ENCODE measurements at places on chromosomes 12 and 14.

DNA sequence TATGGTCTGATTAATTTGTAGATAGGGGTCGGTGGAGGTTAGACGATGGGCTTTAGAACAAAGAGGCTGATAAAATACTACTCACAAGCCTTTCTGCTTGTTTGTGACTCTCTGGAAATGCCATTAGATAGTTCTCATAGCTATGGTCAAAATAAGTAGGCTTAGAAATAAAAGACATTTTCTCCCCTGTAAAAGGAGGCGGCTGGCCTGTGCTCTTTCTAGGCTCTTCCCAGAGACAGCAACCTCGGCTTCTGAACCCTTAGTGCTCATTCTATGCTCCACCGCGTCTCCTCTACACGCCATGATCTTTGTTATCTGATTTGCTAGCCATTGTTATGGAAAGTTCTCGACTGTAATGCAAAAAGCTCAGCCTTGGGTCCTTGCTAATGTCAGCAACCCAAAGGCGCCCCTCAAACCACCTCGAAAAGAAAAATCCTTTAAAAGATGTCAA lies 64.5 kb downstream of the CRADD start:
- no peak for DNase-seq

DNA sequence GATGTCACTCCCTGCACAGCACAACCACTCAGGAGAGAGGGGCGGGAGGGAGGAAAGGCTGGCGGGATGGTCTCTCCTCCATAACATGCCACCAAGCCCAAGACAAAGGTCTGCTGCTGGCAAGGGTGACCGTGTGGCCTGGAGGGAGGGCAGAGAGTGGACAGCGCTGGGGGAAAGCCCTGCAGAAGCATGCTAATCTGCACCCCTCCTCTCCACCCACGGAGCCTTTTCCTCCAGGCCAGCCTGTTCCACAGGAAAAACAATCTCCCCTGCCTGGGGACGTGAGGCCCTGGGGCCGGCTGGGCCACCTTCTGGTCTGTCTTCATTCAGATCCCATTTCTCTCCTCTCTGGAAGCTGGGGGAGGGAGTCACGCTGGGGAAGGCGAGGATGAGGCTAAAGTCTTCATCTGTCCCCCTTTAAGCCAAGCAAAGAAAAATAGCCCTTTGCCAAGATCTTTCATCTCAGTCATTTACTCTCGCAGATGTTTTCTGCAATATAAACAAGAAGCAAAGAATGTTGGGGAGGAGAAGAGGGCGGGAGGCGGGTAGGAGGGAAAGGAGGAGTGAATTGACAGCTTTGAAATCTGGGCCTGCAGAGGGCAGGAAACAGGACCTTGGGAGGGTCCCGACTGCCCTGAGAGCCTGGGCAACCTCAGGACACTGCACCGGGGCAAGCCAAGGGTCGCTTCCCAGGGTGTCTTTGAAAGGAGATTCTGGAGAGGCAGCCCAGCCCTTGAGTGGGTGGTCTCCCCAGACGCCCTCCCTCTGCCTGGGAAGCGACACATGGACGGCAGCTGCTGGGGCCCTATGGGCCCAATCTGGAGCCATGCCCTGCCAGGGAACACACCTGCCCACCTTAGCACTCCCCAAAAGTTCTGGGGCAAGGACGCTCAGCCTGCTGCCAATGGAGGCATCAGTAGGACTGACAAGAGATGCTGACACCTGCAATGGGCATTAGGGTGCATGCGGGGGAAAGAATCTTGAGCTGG lies 133.6 kb downstream of the ZFP36L1 start:
- no peak for DNase-seq

DNA sequence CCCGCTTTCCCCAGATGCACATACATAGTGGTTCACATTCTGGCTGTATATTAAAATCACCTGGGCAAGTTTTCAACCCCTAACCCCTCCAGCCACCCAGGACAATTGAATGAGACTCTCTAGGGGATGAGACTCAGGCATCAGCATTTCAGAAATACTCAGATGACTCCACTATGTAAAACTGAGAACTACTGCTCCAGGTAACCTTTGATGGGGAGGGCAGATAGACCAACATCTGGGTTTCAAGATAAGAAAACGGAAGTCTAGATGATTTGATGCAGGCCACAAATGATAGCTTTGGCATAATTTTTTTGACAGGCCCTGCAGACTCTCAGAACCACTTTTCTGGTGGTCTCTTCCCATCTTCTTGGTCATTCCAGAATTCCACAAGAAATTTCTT lies 341.1 kb downstream of the EMP1 start:
- peak; percentile 38 for DNase-seq

GRCh38 chr12:114850661-114851275 lies 166.8 kb upstream of the TBX3 start:
- no peak for DNase-seq

DNA sequence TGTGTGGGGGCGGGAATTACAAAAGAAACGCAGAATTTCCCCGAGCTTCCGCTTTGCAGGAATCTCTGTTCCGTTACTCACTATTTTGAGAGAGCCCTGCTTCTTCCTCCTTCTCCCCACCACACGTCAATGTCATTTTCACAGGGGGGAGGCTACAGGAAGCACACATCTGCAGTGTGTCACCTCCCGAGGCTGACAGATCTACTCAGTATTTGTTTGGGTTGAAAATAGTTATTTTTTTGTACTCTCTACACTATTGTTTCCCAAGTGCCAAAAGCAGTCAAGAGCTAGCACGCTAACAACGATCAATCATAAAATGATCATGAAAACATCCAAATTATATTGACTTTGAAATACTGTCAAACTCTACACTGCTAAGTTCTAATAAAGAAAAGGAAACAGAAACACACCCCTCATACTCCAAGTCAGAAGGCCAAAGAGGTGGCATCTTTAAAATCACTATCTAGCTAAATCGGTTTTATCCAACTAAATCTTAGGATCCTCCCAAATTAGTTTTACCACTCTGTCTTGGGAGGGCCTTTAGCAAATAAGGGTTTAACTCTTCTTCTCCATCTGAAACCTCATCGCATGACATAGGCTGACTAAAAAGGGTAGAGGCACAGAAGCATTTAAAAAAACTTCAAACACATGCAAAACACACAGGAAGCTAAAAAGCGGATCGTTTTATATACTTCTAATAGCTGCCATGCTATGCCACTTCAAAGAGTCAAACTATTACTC lies 51.8 kb downstream of the FOXN3 start:
- DNase-seq: peak; percentile 81

DNA sequence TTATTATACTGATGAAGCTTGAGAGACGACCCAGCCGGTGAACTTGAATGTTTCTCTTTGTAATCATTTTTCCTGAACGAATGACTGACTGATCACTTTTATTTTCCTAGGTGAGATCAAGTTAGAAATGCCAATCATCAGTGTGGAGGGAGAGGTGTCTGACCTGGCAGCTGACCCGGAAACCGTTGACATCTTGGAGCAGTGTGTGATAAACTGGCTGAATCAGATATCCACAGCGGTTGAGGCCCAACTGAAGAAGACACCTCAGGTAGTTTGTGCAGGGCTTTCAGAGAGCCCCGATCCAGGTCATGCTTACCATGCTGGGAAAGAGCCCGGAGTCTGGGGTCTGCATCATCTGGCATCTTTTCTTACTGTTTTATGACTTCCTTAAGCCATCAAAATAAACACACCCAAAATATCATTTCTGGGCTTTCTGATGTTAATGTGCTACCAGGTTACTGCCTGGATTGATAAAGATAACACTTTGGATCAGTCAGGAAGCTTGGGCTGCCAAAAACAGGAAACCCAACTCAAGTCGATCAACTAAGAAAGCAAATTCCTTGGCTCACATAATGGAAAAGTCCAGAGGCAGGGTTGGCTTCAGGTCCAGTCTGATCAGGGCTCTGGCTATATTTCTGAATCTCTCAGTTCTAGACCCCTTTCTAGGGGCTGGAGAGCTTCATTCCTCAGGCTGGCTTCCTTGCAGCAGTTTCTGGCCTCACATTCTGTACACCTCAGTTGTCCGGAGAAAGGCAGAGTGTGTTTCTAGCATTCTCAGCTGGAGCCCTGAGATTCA lies 21.1 kb downstream of the DNAH10 start:
- no peak for DNase-seq

DNA sequence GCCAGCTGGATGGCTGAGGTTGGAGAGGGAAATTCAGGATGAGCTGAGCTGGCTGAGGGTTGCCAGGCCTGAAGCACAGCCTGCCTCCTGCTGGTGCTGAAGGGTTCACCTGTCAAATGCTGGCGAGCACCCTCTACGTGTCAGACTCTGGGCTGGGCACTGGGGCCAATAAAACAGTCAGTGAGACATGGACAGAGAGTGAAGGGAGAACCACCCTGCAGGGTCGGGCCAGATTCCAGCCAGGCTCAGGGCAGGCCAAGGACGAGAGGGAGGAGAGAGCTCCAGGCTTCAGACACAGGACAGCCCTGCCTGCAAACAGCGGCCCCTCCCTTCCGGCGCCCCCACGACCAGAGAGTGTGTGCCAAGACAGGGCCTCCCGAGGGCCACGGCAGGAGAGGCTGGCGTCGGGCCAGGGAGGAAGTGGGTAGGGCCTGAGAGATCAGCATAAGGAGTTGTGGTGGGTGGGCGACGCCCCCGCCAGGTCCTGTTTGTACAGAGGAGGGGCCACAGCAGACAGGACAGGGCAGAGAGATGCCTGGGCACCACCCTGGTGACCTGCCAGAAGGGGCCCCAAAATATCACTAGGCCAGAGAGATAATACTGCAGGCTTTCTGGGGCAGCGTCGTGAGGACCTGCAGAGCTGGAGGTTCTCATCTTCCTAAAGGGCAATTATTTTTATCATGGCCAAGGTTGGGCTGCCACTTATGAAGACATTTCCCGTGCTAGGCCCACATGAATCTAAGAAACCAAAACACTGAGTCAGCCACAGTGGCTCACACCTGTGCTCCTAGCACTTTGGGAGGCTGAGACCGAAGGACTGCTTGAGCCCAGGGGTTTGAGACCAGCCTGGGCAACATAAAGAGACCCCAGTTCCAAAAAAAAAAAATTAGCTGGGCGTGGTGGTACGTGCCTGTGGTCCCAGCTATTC lies 73.1 kb upstream of the GPR68 start:
- DNase-seq: no peak

- no peak for DNase-seq
Measured at GRCh38 chr14:101586531-101587430, 25.5 kb downstream of the DIO3 start.

GRCh38 chr12:65670775-65671174 lies 153.5 kb upstream of the HMGA2 start:
- DNase-seq: no peak

- no peak for DNase-seq
Measured at GRCh38 chr12:68804657-68805591, 3.1 kb upstream of the MDM2 start.

DNA sequence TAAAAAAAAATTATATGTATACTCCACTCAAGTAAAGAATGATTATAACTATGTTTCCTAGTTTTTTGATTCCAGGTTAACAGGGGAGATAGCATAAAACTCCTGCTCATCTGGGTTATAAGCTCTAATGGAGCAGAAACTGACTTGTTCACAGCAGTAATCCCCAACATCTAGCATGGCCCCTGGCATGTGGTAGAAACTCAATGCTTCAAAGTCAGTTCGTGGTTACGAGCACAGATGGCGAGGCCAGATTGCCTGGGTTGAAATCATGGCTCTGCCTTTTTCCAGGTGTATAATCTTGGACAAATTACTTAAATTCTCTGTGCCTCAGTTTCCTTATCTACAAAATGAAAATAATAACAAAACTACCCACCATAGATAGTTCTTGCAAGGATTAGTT lies 183.8 kb downstream of the TTC7B start:
- DNase-seq: no peak

DNA sequence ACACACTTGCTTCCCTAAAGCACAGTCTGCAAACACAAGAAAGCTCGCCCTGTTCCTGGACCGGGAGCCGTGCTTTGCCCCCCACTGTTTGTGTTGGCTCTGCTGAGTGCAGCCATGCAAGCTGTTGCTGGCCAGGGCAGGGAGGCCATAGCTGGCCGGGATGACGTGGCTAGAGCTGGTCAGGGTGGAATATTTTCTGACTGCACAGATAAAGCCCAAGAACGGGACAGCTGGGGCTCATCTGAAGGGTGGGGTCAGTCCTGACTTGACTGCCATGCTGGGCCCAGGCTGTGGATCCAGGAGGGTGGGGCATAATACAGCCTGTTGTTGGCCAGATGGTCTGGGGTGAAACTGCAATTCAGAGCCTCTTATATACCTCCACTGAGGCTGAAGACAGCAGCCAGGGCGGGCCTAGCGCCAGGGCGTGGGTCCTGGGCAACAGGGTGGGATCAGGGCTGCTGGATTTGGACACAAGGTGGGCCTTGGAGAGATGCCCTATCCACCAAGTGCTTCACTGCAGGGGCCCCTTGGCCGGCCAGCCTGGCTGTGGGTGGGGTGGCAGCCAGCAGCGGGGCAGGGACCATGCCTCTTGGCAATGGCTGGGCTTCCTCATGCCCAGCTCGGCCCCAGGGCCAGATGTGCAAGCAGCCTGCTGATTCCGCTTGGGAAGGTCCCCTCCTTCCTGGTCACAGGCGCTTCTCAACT lies 14.8 kb downstream of the KMT5A start:
- DNase-seq: no peak

DNA sequence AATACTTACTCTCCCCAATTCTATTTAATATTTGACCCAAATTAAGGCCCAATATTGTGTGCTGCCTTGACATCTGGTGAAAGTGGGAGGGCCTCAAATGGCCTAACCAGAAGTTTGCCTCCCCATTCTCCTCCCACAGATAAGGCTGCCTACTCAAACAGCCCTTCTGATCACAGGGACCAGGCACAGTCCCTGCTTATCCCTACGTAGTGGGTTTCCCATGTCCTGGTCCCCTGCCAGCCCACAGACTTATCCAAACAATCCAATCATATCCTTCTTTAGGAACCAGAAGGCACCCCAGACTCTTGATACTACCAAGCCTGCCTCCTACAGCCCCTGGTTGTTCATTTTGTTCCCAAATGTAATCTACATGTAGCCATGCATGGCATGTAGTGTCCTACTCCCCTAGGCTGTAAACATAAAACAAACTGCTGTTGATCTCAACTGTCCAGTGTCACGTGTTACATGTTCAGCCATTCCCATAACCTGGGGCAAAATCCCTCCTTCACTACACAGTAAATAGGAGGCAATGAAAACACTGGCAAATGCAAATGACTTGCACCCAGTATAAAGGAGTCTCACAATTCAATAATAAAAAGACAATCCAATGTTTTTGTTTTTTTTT lies 49.3 kb downstream of the EEA1 start:
- no peak for DNase-seq

DNA sequence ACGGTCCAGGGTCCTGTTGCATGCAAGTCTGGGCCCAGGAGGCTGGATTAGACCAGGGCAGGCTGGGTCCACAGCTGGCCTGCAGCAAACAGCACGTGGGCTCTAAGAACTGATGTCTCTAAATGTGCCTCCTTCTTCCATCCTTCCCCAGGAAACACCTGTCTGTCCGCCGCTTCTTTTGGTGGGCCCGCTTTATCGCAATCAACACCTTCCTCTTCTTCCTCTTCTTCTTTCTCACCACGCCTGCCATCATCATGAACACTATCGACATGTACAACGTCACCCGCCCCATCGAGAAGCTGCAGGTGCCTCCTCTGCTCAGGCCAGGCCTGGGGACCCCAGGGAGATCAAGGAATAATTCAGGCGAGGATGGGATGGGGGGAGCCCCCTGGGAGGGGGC lies 28.3 kb downstream of the NGB start:
- DNase-seq: no peak

- no peak for DNase-seq
Measured at GRCh38 chr12:84308211-84308610, 604.4 kb downstream of the SLC6A15 start.

Data from GM12878 (cell line).